ENCODE measurements at places on chromosomes 16 and 17.

- no peak for DNase-seq
Observed at GRCh38 chr17:58533616-58534188, 19.3 kb upstream of the MTMR4 start.

DNA sequence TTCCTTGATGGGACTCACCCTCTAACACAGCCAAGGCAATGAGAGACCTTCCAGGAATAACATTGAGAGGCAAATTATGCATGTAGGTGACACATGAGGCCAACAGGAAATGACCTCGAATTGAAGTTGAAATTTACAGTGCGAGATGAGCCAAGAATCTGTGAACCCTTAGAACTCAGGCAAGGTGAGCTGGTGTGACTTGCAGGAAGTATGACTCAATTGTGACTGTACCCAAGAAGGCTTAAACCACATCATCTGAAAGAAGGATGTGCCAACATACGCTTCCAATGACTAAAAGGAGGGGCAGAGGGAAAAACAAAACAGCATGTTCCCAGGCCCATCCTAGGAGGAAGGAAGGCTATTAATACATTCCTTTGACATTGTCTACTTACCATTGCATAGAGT, 44.8 kb downstream of the PITPNC1 start:
- no peak for DNase-seq

DNA sequence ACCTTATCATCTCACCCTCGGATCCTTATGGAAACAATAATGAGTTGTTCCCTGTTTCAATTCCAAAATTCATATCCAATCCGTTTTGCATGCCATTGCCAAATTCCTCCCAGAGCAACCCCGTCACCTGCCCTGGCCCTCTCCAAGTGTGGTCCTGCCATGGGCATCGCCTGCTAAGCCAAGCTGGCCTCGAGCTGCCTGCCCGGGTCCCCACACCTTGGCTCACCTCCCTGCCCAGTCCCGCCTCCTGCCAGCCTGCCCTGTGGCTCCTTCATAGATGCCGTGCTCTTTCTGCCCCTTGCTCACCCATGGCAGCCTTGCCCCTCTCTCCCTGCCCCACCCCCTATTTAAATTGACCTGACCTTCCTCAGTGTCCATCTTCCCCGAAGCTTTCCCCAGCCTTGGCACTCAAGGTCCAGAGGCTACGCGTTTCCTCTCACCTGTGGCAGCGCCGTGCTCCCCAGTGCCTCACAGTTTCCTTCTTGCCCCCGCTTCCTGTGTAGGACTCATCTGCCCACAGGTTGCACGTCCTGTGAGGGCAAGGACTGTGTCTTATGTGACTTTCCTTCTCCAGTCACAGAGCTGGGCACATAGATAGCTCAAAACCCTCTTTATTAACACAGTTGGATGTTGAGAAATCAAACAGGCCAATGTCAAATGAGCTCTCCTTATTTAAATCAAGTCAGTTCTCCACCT, 12.7 kb downstream of the MAPT start:
- DNase-seq: no peak

- no peak for DNase-seq
Observed at GRCh38 chr16:85153656-85154091, 41.4 kb upstream of the CIBAR2 start.

DNA sequence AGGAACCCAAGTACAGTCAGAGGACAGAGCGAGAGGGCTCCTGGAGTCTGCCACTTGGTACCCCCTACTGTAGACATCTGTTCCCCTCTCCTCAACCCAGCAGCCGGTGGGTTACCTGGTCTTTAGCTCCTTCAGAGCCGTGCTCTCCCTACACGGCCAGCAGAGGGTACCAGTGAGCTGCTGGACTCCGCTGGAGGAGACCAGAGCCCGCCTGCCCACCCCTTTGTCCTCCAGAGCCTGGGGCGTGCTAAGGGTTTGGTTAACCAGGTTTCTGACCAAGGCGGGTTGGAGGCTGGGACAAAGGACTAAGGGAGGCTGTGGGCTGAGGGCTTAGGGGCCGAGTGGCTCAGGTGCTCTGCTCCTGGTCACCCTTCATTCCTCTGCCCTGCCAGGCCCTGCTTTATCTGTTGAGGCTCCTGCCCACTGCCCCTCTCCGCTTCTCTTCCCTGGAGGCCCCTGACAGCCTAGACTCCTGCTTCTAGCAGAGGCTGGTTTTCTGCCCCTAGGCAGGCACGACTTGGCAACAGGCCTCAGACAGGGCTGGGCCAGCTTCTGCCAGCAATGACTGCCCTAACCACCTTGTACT, 2.7 kb upstream of the HSD11B2 start:
- DNase-seq: peak; percentile 23

DNA sequence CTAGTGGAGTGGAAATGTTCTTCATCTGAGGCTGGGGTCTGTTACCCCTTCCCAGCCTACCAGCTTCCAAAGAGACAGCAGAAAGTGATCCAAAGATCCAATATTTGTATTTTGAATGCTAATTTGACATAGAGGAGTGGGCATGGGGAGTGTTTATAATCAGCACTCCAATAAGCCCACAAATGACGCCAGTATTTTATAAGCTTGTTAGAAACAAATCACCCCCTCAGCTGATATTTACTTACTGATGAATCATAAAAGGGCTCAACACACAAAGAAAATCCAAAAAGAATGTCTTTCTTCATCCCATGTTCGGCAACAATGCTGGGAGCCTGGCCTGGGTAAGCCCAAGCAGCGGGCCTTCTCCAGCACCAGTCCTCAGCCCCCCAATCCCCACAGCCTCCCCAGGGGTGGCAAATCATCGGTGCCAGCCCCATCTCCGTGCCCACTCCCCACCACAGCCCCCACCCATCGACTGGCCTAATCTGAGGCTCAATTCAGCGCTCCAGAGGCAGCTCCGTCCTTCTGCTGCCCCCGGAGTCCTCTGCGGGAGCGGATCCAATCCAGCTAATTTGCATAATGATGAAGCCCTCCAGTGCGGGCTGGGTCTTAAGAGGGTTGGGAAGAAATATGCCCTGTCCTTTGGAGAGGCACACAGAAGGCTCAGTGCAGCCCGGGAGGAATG, 169.5 kb downstream of the C16orf78 start:
- DNase-seq: no peak

GRCh38 chr17:61235827-61236197, 163.8 kb upstream of the TBX2 start:
- DNase-seq: no peak

DNA sequence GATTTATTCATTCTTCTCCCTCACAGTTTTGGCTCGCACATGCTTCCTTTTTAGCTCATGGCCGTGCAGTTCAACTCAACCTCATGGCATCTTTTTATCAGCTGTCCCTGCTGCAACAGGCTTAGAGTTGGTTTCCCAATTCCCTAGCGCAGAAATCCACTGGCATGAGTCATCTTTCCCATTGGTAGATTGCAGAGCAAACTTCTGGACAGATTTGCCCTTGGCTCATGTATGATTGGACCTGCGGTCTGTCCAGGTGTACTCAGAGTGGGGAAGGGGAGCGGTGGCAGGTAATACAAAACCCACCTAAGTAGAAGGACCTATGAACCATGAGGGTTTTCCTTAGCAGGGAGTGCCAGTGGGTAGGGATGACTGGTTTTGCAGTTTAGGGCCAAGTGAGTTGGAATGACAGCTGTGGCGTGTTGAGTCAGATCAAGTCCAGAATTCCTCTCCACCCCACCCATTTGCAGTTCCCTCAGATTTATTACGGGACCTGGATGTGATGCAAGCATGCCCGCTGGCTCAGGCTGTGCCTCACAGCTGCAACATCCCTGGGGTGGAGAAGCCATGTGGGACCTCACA, 584.7 kb downstream of the WWOX start:
- no peak for DNase-seq

GRCh38 chr17:27247071-27247957, 46.6 kb upstream of the WSB1 start:
- DNase-seq: no peak

DNA sequence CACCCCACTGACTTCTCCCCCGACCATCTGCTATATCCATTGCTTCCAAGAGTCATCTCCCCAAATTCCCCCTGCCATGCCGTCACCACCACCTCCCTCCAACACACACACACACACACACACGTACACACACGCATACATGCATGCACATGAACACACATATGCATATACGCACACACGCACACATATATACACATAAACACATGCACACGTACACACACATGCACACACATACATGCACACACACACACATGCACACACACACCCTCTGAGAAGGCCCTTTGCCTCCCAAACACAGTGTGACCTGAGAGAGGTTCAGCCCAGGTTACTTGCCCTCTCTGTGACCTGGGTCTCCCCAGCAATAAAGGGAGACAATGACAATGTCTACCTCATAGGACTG, 95.1 kb downstream of the ZNF423 start:
- no peak for DNase-seq

- no peak for DNase-seq
Observed at GRCh38 chr16:61791464-61791863, 244.8 kb downstream of the CDH8 start.

GRCh38 chr17:56909742-56910508, 3.9 kb downstream of the TRIM25 start:
- no peak for DNase-seq

- no peak for DNase-seq
Observed at GRCh38 chr16:26561303-26561702, 505.4 kb upstream of the C16orf82 start.

- DNase-seq: peak; percentile 12
Observed at GRCh38 chr17:15260376-15261257, 4.5 kb downstream of the PMP22 start.

GRCh38 chr16:10026593-10026992, 155.6 kb downstream of the GRIN2A start:
- DNase-seq: no peak

DNA sequence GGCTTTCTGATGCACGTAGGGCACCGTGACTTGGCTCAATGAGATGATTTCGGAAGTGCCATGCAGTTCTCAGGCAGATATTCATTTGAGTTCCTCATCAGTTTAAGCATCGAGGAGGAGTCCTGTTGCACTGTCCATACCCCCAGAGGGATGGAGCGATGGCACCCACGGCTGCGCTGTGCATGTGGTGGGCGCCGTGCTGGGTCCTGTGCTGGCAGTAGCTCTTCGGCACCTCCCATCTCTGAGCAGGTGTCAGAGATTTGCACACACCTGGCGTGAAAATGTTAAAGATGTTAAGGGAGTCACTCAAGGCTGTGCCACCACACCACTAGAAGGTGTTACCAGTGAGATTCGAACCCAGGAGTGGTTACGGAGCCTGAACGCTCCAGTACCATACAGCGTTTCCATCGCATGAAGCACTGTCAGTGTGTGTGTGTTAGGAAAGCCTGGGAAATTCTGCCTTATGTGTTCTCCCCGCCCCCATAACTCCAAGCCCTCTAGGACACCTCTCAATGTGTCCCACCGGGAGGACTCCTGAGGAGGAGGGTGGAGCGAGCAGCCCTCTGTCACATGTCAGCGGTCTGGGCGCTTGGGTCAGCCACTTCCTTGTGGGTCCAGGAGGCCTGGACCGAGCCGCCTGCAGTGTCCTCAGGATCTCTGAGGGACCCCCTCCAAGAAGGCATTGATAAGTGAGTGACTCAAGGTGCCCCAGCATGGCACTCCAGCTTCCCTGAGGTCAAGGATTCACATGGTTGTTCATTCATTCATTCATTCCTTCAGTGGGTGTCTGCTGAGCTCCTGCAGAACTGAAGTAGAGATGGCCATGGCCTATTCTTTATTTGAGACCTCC, 3.8 kb downstream of the MRC2 start:
- DNase-seq: no peak

DNA sequence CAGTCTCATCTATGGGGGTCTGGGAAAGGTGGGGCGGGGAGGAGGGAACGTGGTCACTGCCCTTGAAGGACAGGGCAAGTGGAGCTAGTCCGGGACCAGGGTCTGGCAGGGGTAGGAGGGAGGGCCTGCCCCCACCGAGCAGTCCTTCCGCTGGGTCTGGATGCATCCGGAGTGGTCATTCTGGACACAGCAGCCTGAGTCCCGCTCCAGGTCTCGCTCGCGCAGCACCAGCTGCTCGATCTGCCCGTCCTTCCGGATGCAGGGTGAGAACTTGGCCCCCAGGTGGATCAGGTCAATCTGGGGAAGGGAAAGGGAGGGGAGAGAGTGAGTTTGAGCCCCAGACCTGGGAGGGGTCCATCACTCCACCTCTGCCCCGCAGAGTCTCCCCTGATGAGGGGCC, 6.8 kb downstream of the AANAT start:
- DNase-seq: no peak

- peak; percentile 87 for DNase-seq
Observed at GRCh38 chr16:79601931-79602627, 1.5 kb upstream of the MAF start.

- DNase-seq: no peak
Observed at GRCh38 chr17:75752802-75753513, 12.0 kb downstream of the GALK1 start.

- no peak for DNase-seq
Observed at GRCh38 chr17:302300-302698, 50.3 kb downstream of the RPH3AL start.

- no peak for DNase-seq
Observed at GRCh38 chr16:57994361-57994760, 6.1 kb downstream of the ZNF319 start.

- DNase-seq: no peak
Observed at GRCh38 chr17:32529604-32530003, 42.8 kb downstream of the CDK5R1 start.

GRCh38 chr17:47250855-47251254, 2.8 kb upstream of the ITGB3 start:
- DNase-seq: no peak

GRCh38 chr16:80776856-80777255, 27.5 kb downstream of the CDYL2 start:
- DNase-seq: no peak

GRCh38 chr16:26765087-26765486, 301.6 kb upstream of the C16orf82 start:
- no peak for DNase-seq

GRCh38 chr17:29589524-29590410, at the start of gene GIT1:
Gene GIT1, minus strand, starts transcription at chr17:29589648. Its CDS starts 270 bp downstream, at chr17:29589378.
- DNase-seq: peak; percentile 81

- DNase-seq: no peak
Observed at GRCh38 chr17:31328160-31328535, 6.7 kb upstream of the EVI2A start.

GRCh38 chr16:53991754-53992378, 287.9 kb downstream of the FTO start:
- no peak for DNase-seq

- DNase-seq: no peak
Observed at GRCh38 chr16:82891918-82892317, 265.1 kb downstream of the CDH13 start.

DNA sequence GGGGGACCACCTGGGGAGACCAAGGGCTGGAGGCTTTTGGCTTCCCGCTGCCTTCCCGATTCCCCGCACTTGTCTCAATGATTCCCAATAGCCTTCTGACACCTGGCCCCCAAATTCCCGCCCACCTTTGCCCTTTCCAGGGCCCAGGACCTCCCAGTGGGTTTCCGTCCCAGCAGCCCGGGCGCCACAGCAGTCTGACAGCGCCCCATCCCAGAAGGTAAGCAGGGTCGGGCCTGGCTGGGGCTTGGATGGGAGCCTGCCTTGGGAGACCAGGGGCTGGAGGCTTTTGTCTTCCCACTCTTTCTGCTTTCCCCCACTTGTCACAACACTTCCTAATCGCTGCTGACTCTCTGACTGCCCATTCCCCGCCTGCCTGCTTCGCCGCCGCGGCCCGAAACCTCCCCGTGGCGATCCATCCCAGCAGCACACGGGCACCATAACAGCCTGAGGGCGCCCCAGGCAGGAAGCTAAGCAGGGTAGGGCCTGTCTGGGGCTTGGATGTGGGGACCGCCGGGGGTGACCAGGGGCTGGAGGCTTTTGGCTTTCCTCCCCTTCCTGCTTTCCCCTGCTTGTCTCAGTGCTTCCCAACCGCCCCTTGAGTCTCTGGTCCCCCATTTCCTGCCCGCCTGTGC, 2289.3 kb downstream of the TP53TG3F start:
- no peak for DNase-seq

Measured in T-helper 17 cell (primary cell).